ENCODE measurements at places on chromosomes 5 and 9. TPM values are rescaled to one million over a fixed set of nuclear protein-coding genes. Genes with fewer than 3 reads are reported as not detected.
A peak's percentile ranks its signal among the peaks of the same experiment; 100 is the strongest.

DNA sequence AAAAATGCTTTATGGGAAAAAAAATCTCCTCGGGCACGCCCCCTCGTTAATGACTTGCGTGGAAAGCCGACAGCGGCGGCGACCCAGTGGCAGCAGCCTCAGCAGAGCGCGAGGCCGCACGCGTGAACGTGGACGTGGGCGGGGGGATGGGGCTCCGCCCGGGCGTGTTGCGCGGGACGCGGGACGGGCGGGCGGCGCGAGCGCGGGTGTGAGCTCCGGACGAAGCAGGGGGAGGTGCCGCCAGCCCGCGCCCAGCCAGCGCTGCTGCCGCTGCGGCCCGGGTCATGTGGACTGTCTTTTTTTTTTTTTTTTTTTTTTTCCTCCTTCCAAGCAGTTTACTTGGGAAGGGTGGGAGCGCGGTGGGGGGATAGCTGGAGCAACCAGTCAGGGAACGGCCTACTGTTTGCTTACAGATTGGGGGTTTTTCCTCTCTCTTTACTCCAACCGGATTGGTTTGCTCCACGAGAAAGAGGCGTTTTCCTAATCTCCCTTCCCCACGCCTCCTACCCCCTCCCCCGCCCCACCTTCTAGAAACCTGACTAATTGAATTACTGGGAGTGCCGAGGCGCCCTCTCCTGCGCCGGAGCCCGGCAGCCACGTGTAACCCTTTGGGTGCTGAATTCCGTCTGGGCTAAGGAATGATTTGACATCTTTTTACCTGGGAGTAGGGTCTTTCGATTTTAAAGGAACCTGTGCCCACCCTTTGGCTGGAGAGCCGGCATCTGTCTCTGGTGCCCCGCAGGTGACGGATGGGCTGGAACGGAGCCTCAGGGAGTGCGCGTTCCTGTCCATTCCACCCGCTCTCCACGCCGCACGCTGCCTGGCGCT is 1.7 kb upstream of the EFNA5 start:
- peak; percentile 95 for DNase-seq

DNA sequence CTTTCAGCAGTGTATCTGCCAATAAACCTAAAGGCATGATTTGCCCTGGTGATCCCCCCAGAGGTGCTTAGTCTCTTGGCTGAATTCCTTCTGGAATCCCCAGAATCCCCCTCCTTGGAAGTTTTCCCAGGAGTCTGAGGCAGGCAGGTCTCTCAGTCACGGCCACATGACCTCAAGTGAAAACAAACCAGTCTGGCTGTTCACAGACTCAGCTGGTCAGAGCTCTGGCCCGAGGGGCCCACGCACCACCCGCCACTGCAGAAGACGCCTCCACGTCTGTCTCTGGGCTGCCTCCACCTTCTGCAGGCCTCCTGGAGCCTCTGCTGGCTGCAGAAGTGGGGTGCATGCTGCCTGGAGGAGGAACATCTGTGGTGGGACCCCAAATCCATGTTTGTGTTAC is 52.5 kb downstream of the HRH2 start:
- no peak for DNase-seq

GRCh38 chr9:83418283-83418682 is 119.9 kb downstream of the FRMD3 start:
- DNase-seq: no peak

- DNase-seq: peak; percentile 72
These were observed 71.2 kb downstream of the ARRDC3 start for GRCh38 chr5:91311697-91312501.

GRCh38 chr9:15374825-15375224 is 47.9 kb upstream of the SNAPC3 start:
- DNase-seq: no peak

- no peak for DNase-seq
These were observed 3.2 kb downstream of the TERT start for GRCh38 chr5:1291611-1292080.

DNA sequence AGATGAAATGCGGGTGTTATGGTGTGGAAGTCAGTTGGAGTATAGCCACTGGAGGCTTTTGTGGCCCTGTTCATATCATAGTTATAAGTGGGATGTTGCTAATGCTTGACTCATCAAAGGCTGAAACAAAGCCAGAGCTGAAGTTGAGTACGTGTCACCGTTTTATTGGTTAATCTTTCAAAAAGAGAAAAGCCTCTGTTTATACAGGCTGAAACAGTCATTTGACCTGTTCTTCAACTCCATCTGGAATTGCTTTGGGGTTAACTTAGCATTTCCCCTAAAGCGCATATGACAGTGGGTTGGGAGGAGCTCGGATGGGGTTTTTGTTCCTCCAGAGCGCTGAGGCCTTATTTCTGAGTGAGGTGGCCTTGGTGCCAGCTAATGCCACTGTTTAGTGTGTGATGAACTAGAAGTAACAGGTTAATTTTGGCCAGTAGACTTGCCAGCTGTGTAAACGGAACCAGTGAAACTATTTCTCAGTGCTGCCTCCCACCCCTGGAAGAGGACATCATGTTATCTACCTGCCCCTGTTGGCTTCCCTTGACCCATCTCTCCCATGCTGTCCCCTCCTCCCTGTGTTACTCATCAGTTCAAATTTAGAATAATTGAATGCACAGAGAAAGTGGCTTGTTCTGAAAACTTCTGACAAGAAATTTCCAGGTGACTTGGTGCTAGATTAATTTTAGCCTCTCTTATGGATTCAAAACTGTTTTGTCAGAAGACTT is 34.2 kb downstream of the MTAP start:
- DNase-seq: no peak

DNA sequence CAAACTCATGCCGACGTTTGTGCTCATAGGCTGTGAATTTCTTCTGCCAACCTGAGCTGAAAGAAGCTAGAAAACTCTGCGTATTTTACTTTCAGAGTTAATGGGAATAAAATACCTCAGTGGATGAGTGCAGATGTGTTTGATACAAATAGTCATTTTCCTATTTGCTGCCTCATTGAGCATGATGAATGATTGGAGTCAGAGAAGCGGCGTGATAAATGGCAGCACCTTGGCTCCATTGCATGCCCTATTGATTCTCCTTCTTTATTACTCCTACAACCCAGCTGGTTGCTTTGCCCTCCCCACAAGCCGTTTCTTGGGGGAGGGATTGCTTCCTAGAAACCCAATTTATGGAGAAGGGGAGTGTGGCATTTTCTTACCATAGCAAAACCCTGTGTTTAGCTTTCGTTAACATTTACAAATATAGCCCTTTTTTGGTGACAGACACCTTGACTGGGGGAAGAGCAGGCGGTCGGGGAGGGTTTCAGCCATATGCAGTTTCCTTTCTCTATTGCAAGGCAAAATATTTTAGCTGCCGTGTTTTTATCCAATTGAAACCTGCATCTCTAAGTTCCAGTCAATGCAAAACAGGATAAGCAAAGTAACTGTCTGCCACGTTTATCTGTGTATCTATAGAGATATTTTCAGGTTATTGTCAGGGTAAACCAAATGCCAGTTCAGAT is 93.1 kb upstream of the TBCA start:
- no peak for DNase-seq

DNA sequence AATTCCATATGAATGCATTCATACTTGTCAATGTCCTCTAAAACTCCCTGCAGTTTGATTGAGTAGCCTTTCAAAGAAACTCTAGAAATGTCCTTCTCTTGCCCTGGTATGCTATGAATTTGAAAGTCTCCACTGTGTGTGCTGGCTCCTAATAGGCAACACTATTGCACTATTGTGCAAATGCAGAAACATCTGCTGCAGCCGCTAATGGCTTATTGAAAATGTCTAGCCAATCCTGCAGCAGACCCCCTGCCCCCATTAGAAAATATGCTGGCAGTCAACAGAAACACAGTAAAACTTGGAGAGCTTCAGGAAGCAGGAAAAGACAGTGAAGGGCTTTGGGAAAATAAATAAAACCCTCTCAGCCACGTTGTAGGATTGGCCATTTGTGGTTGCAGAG is 87.3 kb upstream of the GRAMD2B start:
- peak; percentile 72 for DNase-seq

- no peak for DNase-seq
These were observed 54.1 kb downstream of the FER start for GRCh38 chr5:108801776-108802175.

- no peak for DNase-seq
These were observed 9.0 kb upstream of the SETD9 start for GRCh38 chr5:56900395-56900794.

DNA sequence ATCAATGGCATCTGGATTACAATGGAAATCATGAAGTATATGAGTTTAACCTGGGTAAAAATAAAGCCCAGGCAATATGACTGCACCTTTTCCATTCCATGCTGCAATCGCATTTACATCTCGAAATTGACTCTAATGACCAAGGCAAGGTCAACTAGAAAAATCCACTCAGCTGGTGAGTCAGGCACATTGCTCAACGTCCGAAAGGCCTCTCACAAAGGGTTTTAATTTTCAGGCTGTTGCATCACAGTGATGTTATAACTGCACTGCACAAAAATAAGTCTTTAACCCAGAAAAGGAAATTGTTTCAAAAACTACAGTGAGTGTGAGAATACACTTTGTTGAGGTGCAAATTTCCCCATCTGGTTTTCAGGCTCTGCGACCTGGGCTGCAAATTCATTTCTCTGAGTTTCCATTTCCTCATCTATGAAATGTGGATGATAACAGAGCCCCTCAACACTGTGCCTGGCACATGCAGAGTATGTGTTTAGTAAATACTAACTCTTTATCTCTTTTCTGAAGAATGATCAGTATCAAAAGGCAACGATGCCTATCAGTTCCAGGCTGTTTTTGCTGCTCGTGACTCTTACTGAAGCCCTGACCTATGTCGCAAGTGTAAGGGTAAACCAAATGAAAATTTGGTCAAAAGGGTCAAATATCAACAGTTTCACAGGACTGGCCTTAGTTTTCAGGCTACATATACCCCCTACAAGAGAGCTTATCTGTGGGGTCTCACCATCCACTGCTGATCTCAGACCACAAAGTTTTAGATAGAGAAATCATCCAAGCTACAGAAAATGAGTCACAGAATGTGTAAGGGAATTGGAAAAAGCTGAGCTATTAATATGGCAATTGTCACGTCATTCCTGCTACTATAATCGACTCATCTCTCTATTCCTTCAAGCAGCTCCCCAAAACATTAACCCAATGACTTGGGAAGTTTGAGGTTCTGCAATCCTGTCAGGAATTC is 4.1 kb downstream of the NFIL3 start:
- DNase-seq: no peak

DNA sequence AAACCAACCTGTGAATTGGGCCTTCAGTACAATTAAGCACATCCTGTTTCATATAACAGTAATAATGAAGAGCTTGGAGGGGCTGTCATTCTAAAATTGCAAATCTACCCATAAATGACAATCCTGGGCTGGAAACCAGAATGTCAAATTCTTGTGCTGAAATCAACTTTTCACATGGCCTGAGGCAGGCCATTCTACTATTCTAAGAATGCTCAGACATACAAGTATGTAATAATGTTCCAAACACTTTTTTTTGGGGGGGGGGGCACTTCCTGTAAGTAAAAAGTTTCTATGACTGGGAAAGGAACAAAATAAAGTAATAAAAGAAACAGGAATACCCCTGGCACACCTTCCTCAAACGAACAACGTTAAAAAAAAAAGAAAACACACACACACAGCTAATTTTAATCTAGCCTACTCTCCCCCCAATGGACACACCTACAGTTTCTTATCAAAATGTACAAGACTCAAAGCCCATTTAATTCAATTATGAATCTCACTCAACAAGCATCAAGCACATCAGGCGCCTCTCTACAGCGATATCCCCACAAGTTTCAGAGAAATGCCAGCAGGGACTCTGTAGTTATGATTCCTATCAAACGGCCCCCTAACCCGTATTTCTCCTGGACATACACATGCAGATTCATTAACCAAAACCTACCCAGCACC is 1.4 kb downstream of the ETF1 start:
- DNase-seq: peak; percentile 17

DNA sequence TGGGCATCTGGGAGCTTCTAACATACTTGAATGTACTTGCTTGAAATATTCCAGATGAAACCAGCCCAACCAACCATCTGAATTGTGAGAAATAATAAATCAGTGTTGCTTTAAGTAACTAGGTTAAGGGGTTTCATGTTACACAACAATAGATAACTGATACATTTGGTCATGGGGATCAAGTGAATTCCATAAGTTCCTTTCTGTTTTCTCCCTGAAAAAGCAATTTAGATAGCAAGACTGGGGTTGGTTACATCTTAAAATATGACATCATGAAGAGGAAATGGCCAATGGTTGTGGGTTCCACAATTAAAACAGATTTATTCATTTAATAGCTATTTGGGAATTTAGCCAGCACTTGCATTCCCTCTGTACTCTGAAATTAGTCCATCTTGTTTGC is 559.7 kb downstream of the TLR4 start:
- no peak for DNase-seq

- no peak for DNase-seq
These were observed 133.2 kb downstream of the RGS3 start for GRCh38 chr9:113596616-113597320.

DNA sequence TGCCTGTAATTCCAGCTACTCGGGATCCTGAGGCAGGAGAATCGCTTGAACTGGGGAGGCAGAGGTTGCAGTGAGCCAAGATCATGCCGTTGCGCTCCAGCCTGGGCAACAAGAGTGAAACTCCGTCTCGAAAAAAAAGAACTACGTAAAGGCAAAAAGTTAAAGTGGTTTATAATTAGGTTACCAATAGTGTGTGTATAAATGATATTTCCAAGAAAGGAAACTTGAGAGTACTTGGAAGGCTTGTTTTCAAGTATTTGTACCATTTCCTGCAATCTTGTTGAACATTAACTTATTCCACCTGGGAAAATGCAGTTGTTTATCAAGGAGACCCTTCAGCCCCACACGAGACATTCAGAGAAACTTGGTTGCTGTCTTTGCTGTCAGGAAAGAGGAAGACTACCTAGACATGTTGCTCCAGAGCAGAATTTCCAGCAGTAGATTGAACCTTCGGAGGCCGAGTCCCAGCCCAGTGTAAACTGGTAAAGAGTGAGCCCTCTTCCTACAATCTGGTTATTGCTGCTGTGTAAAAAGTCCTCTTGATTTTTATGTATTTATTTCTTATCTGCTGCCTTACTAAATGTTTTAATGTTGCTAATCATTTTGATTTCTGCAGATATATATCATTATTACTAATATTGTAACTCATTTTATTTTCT is 30.1 kb downstream of the STXBP1 start:
- DNase-seq: no peak

- DNase-seq: peak; percentile 37
These were observed 576.5 kb downstream of the TLE1 start for GRCh38 chr9:81112627-81113452.

The SVEP1 gene
- total RNA-seq: 26.4 TPM

The FOXD4 gene
- not detected for total RNA-seq

The PNPLA7 gene
- 1.5 TPM for total RNA-seq

The CDC20B gene
- total RNA-seq: not detected

The CCDC171 gene
- 8.7 TPM for total RNA-seq

The IFNA21 gene
- total RNA-seq: not detected

The ADAMTS2 gene
- 61.1 TPM for total RNA-seq
